Effector CD4-positive, alpha-beta T cell (primary cell): ENCODE measurements at places on chromosomes 3 and 15.

- no peak for DNase-seq
These were observed 64.7 kb upstream of the PROK2 start for GRCh38 chr3:71849681-71850080.

DNA sequence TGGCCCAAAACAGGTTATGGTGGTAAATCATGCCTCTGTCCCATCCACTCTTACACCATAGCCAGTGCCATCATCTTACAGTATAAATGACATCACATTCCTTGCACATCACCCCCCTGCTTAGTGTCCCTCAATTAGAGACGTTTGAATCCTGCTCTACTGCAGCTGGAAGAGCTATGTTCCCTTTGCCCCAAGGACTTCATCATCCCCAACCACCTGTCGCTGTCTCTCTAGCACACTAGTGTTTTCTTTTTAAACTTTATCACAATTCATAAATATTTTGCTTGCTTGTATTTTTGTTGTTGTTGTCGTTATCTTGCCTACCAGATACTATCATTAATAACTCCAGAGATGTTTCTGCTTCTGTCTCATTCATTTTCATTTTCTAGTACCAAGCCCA is 28.7 kb downstream of the SPTSSB start:
- no peak for DNase-seq

GRCh38 chr3:152628496-152628895 is 206.4 kb upstream of the P2RY1 start:
- DNase-seq, result no peak

DNA sequence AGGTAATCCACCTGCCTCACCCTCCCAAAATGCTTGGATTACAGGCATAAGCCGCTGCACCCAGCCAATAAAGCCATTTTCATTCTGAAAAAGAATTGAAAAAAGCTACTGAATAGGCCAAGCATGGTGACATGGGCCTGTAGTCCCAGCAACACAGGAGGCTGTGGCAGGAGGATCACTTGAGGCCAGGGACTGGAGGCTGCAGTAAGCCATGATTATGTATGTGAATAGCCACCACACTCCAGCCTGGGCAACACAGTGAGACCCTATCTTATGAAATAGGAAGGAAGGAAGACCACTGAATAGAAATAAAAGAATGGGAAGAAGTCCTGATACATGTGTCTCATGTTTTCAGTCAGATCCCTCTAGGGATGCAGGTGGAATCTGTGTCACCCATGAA is 36.0 kb upstream of the SEMA4B start:
- DNase-seq, result no peak

DNA sequence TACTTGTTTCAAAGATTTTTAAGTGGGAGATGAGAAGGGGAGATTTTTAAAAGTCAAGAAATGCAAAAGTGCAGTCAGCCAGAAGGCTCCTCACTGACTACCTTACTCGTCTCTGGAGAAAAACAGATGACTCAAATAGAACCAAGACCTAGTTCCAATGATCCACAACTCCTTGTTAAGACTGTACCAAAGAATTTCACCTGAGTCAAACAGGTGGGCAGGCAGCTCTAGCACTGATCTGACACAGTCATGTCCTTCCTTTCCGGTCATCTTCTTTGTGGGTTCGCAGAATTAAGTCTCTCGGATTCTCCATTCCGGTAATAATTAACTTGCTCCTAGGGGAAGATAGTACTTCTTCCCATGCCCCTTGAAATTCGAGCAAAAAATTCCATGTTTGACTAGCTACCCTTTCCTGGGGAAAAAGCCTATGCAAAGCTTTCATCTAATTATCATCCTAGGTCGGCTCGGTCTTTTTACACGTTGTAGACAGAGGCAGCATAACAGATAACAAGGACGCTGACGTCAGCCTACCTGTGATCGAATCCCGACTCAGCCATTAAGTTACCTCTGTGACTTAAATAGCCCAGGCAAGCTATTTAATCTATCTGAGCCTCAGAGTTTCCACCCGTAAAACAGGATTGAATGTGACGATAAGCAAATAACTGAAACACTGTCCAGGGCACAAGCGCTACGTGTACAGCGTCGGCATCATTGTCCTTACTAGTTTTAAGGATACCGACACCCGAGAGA is 758 bp downstream of the SELENOK start:
- DNase-seq, result peak; percentile 62

DNA sequence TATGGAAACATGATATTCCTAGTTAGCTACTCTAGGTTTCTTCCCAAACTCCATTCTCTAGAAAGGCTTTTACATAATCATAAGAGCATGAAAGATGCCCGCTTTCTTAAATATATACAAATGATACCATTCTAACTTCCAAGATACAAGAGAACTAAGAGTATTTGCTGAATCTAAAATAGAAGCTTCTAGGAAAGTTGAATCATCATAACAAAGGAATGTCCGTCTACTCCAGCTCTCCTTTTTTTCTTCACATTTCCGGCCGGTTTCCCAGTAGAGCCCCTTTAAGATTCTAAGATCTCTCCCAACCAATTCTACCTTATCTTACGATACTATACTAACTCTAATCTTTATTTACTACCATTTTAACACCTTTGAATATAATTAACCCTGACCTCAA is 60.1 kb downstream of the RAD18 start:
- DNase-seq, result no peak
